NCI-H69 (cell line): ENCODE measurements at places on chromosomes 12 and 14.

GRCh38 chr12:98224584-98225221 lies 290.7 kb upstream of the TMPO start:
- DNase-seq = peak; percentile 29

DNA sequence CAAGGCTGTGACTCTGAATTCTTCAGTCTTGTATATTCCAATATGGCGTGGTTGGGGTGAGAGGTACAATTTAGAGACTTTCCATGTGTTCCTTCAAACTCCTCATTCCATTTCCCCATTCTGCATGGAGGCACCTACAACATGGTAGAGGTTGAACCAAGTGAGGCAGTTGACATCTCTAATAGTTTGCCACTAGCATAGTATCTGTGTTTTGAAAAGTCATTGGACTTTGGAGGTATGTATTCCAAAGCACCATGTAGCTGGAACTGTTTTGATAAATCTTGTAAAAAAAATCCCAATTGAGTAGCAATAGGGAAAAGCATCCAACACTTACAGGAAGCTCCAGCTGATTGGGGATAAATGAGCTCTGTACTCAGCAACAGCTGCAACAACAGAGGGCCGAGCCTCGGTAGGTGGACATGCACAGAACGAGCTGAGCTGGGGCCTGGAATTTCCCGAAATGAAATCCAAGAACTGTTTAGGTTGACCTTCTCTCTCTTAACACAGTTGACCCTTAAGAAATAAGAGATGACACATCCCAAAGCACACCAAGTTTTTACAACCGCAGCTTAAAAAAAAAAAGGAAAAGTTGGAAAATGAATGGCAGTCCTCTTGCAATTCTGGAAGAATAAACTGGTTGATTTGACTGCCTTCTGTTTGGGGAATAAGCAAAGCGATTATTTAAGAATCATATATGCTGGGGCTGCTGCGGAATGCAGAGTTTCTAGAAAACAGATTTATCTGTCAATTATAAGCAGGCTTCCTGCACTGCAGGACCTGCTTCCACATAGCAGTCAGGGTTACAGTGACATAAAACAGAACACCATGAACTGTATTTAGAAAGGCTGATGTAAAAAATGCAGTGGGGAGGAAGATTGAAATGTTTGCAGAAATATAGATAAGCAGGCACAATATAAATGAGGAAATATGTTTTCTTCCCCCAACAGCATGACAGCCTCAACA lies 194.6 kb upstream of the KRR1 start:
- DNase-seq = peak; percentile 77

GRCh38 chr14:76456200-76456599 lies 80.3 kb downstream of the ESRRB start:
- DNase-seq = peak; percentile 84

- no peak for DNase-seq
Observed at GRCh38 chr12:988646-989045, 2.4 kb upstream of the ERC1 start.

- no peak for DNase-seq
Observed at GRCh38 chr14:25056688-25057078, 6.7 kb upstream of the STXBP6 start.

GRCh38 chr12:54654926-54655325 lies 6.8 kb upstream of the DCD start:
- DNase-seq = no peak

DNA sequence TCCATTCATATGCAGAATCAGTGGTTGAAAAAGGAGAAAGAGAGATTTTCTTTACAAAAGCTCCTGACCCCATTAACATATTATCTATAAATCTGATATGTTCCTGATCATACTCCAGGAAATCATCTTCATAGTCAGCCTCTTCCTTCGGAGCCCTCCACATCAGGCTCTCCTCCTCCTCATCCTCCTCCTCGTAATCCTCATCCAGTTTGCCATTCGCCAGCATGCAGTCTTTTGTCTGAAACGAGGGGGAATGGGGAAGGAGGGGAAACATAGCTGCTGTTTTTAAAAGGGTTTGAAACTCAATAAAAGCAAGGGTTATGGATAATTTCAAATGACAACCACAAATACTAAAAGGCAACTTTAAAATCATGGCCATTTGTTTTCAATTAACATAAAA lies 60.9 kb downstream of the DICER1 start:
- no peak for DNase-seq

DNA sequence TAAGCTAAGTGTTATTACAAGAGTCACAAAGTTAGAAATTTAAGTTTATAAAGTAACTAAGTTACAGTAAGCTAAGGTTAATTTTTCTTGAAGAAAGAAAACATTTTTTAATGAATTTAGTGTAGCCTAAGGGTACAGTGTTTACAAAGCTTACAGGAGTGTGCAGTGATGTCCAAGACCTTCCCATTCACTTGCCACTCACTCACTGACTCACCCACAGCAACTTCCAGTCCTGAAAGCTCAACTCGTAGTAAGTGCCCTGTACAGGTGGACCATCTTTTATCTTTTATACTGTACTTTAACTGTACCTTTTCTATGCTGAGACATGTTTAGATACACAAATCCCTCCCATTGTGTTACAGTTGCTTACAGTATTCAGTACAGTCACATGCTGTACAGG lies 60.9 kb upstream of the TMEM263 start:
- DNase-seq = peak; percentile 25

- DNase-seq = no peak
Observed at GRCh38 chr12:87775784-87776183, 253.4 kb downstream of the C12orf50 start.

DNA sequence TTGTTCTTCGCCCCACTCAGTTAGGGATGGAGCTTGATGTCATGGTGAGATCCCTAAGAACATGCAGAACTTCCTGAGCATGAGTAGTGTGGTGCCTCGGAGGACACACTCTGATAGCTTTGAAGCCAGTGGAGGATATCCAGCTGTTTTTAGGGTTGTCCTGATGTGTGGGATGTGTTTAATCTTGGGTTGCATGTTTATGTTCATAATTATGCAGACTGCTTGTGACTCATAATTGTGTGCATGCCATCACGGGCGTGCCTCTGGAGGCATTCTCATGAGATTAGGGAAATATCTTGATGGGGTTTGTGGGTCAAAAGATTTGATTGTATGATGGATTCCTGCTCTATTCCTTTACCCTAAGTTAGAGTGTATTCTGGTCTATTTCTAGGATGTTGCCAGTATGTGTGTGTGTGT lies 267.4 kb upstream of the PELI2 start:
- DNase-seq = no peak

- DNase-seq = peak; percentile 21
Observed at GRCh38 chr12:40907115-40907527, 214.9 kb downstream of the CNTN1 start.

DNA sequence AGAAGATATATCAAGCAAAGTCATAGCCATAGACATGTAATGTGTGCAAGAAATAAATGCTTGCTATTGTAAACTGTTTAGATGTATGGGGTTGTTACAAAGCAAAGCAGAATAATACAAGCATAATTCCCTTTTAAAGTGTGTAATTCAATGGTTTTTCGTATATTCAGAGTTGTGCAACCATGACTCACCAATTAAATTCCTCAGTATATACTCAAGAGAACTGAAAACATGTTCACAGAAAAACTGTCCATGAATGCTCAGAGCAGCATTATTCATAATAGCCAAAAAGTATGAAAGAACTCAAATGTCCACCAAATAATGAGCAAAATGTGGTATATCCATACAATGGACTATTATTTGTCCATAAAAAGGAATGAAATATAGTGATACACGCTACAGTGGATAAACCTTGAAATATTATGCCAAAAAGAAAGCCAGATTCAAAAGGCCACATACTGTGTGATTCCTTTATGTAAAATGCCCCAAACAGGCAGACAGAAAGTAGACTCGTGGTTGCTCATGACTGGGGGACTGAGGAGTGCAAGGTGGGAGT lies 9.3 kb downstream of the GXYLT1 start:
- DNase-seq = no peak

- peak; percentile 99 for DNase-seq
Observed at GRCh38 chr14:30551460-30551859, 7.5 kb upstream of the G2E3 start.

DNA sequence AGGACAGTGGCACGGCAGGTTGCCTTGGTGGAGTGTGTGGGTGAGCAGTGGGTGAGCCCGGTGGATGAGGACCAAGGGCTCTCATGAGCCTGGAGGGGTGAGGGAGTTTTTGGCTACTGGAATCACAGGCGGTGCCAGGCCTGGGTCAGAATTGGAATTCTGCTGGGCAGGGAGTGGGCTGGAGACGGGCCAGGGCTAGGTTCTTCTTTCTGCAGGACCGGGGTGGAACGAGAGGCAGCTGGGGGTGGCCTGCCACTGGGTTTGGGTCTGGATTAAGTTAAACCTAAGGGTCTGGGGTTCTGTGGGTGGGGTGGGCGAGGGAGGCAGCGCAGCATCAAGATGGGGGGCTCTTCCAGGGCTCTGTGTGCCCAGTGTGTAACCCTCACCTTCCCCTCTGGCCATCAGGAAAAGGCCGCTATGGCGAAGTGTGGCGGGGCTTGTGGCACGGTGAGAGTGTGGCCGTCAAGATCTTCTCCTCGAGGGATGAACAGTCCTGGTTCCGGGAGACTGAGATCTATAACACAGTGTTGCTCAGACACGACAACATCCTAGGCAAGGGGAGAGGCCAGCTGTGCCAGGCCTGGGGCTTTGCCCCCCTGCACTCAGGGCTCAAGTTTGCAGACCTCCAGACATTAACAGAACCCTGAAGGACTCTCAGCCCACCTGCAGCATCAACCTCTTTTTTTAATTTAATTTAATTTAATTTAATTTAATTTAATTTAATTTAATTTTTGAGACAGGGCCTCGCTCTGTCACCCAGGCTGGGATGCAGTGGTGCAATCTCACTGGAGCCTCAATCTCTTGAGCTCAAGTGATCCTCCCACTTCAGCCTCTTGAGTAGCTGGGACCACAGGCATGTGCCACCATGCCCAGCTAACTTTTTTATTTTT lies 7.0 kb downstream of the ACVRL1 start:
- no peak for DNase-seq

- peak; percentile 41 for DNase-seq
Observed at GRCh38 chr14:31270196-31270772, 62.7 kb upstream of the HECTD1 start.

GRCh38 chr12:110697236-110697635 lies 8.3 kb upstream of the HVCN1 start:
- DNase-seq = no peak

GRCh38 chr14:60311417-60311816 lies 62.4 kb downstream of the PPM1A start:
- peak; percentile 24 for DNase-seq

- peak; percentile 66 for DNase-seq
Observed at GRCh38 chr14:35215110-35215813, 76.9 kb upstream of the PSMA6 start.

DNA sequence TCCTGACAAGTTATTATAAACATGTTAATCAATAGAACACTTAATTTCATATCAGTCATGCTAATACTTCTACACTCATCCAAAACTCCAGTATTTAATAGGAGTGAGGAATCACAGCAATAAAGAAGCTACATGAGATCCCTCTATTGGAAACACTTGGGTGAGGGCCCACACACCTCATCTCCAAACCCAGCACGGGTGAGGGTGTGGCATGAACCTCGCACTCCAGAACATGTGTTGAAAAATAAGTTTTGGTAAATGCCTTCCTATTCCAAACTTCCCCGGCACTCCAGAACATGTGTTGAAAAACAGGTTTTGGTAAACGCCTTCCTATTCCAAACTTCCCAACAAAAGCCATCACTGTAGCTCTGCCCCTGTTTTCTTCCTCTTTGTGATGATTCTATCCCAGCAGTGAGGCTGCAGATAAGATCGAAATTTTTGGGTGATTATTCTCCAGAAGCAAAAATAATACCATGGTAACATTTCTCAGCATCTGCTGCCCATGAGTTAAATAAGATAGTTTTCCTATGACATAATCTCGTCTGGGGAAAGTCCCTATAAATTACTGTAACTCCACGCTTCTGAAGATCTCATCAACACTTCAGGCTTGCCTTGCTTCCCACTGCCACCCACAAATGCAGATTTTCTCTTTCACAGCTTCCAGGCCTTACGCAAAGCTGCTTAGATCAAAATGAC lies 24.4 kb upstream of the PTPRB start:
- no peak for DNase-seq

- DNase-seq = no peak
Observed at GRCh38 chr14:75424496-75424895, 3.3 kb upstream of the JDP2 start.

- no peak for DNase-seq
Observed at GRCh38 chr14:70871001-70871400, 36.3 kb upstream of the PCNX1 start.

- DNase-seq = peak; percentile 92
Observed at GRCh38 chr12:54053751-54054741, at the start of gene HOXC4. Gene HOXC4, plus strand, starts transcription at chr12:54053835. Its CDS starts 88 bp downstream, at chr12:54053923.

- no peak for DNase-seq
Observed at GRCh38 chr14:54627540-54628363, 60.8 kb downstream of the SAMD4A start.

- DNase-seq = peak; percentile 89
Observed at GRCh38 chr14:52153939-52154338, 85.1 kb upstream of the NID2 start.

DNA sequence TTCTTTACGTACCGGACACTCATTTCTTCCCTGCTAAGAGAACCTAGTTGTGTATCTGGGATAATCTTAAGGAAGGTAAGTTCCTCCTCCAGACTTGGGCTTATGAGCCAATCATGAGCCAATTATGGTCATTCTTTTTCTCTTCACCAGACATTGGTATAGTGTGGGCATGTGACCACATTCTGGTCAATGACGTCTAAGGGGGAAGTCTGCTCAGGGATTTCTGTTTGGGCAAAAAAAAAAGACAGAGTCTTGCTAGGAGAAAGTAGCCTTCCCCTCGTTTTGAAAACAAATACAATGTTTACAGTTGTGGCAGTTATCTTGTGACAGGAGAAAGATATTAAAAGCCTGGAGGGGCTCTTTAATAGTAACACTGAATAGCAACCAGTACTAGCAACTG lies 20.1 kb upstream of the PLXNC1 start:
- no peak for DNase-seq

GRCh38 chr12:47909839-47910465 lies 5.2 kb upstream of the VDR start:
- DNase-seq = no peak

DNA sequence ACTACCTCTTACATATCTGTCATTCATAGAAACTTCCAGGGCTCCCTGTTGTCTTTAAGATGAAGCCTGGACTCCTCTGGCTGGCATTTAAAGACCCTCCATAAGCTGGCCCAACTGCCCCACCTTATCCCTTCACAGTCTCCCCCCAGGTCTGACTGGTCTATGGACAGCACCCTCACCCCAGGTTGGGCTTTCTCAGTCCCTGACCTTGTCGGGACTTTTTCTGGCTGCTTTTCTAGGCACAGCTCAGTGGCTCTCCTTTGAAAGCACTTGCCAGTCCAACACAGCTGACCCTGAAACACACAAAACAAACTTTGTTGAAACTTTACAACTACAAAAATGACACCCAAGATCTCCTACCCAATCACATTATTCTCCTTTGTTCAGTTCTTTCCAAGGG lies 13.9 kb upstream of the MYH7 start:
- no peak for DNase-seq

- no peak for DNase-seq
Observed at GRCh38 chr12:57618966-57619433, 7.8 kb downstream of the ARHGEF25 start.

GRCh38 chr14:79418649-79419415 lies 792.5 kb downstream of the DIO2 start:
- peak; percentile 84 for DNase-seq
